CD4-positive, alpha-beta T cell treated with Interleukin-17A for 1 hour (primary cell): ENCODE measurements at places on chromosomes 11 and 22.

- no peak for DNase-seq
Measured at GRCh38 chr11:8095371-8095770, 14.4 kb downstream of the TUB start.

DNA sequence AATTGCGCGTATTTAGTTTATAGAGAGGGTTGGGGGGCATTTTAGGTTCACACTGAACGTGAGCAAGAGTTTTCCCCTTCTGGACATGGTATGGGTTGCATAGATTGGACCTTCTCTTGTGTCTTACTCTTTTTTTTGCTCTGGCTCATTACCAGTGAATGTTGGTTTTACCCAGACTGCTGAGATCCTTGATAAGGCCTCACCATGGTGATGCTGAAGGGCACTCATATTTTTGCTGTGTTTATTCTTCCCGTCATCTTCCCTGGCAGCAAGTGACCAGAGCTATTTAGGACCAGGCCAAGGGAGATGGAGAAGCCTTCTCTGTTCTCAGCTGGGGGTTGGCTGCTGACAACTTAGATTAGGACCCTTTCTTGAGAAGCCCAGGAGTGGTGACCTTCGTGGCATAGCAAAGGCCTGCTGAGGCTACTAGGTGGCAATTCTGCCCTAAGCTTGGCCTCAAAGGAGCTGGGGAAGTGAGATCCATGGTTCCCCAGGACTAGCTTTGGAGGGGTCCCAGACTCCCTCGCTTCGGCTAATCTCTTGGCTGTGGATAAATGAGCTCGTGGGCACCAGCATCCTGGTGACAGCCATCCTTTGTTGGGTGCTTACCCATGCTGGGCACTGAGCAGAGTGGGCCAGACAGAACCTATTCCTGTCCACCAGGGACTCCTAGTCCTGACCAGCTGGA is 47.3 kb downstream of the GRIK4 start:
- no peak for DNase-seq

DNA sequence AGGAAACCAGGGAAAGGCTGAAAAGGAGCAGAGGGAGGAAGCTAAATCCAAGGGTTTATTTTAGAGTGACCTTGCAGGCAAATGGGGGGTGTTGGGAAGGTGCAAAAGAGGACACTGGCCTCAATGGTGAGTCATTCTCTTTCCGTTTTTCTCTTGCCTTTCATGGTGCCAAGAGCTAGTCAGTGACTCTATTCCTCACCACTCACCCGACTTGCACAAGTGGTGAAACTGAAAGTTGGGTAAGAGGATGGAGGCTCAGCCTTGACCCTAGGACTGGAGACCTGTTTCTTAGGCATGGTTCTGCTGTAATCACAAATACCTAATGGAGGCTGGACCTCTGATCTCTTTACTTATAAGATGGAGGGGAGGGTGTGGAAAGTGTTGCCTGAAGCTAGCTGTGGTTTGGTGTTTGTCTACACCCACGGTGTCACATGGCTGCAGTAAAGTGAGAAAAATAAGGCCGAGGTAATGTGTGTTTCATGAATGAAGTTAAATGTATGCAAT is 67.3 kb upstream of the CREB3L1 start:
- peak; percentile 5 for DNase-seq

DNA sequence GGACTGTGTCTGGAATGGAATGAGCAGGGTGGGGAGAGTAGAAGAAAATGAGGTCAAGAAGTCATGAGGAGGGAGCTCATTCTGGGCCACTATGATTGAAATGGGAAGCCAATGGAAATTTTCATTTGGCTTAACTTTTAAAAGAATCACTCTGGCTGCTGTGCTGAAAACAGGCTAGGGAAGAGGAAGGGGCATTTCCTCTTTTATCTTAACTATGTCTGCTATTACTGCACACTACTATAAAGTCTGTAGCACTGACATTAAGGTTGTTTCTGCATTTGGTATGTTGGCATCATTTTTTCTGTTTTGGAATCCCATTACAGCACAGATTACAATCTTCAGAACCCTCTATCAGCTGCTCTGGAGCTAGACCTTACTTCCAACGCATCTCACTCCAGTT is 8.2 kb downstream of the PATL1 start:
- no peak for DNase-seq

DNA sequence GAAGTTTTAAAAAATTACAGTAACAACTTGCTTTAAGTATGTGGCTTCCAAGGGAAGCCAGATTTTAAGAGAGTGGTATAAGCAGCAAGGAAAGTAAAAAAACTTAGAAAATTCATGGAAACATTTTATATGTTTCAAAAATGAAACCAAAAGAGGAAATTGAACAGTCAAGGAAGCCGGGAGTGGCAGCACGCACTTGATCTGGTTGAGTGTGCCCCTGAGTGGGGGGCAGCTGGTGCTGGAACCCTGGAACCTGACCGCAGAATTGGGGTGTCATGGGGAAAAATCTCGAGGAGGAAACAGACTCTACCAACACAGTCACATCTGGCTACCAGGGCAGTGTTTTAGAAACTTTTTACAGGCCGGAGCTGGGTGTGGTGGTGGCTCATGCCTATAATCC is 14.0 kb downstream of the MICALL1 start:
- DNase-seq, result no peak

- DNase-seq, result no peak
Measured at GRCh38 chr22:20056161-20056560, 23.9 kb upstream of the DGCR8 start.

DNA sequence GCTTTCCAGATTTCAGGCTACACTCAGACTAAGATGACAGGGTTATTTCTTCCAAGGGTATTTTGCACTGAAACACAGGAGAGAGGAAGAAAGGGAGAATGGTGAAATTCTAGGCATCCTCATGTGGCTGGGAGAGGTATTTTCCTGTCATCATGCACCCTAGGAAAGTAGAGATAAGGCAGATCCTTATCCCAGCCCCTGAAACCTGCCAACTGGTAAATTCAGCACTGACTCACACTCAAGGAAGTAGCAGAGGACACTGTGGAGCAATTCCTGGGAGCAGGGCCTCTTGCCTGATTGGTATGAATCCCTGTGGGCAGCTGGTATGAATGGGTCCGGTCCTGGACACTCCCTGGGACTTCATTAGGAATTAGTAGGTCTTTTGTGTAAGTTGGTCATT is 37.6 kb upstream of the SLC5A1 start:
- no peak for DNase-seq

GRCh38 chr22:46008836-46009596 is 32.1 kb upstream of the WNT7B start:
- DNase-seq, result no peak

- no peak for DNase-seq
Measured at GRCh38 chr11:32830413-32830738, 649 bp downstream of the PRRG4 start.

- peak; percentile 26 for DNase-seq
Measured at GRCh38 chr22:20430101-20430719, 7.4 kb downstream of the SCARF2 start.
